NCI-H1092 treated with DMSO at 0.1 percent for 48 hours (cell line): ENCODE measurements at places on chromosomes 2 and 18.

DNA sequence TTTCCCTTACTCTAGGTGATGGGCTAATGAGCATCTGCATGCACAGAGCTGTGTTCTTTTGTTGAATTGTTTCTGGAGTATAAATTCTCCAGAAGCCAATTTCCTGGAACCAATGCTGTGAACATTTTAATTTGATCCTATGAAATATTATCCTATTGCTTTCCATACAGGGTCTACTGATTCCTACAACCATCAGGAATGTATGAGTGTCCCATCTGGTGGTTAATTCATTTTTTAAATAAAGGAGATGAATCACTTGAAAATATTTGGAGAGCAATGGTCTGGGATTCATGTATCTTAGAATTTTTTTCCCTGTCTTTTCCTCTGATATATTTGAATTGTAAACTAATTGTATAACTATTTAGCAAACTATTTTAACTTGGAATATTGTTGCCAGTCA, 14.0 kb downstream of the KIF5C start:
- no peak for DNase-seq

GRCh38 chr18:50896093-50896492, 17.2 kb downstream of the ME2 start:
- DNase-seq: no peak

- no peak for DNase-seq
These were observed 108.1 kb downstream of the AQP4 start for GRCh38 chr18:26757263-26758019.

- no peak for DNase-seq
These were observed 748.9 kb downstream of the LRP1B start for GRCh38 chr2:141381946-141382345.

- DNase-seq: no peak
These were observed 217.4 kb downstream of the CDCA7 start for GRCh38 chr2:173571887-173572680.
